ENCODE measurements at places on chromosomes 3 and 15. TPM values are rescaled to one million over a fixed set of nuclear protein-coding genes. Genes with fewer than 3 reads are reported as not detected.
A peak's percentile ranks its signal among the peaks of the same experiment; 100 is the strongest.

GRCh38 chr3:190883973-190884832, 21.7 kb upstream of the GMNC start:
- H3K4me3 ChIP-seq: no peak overlapping the region
- peak; percentile 57 for DNase-seq
- H3K27ac ChIP-seq: no peak overlapping the region
- peaks cover 4% of the 10 kb centered on the region for H3K27me3 ChIP-seq
- no peaks in the 10 kb centered on the region for H3K4me1 ChIP-seq

GRCh38 chr3:72042397-72043203, 257.7 kb upstream of the PROK2 start:
- H3K27ac ChIP-seq: no peak overlapping the region
- no peaks in the 10 kb centered on the region for H3K36me3 ChIP-seq
- H3K27me3 ChIP-seq: no peaks in the 10 kb centered on the region
- DNase-seq: no peak
- no peaks in the 10 kb centered on the region for H3K4me1 ChIP-seq

DNA sequence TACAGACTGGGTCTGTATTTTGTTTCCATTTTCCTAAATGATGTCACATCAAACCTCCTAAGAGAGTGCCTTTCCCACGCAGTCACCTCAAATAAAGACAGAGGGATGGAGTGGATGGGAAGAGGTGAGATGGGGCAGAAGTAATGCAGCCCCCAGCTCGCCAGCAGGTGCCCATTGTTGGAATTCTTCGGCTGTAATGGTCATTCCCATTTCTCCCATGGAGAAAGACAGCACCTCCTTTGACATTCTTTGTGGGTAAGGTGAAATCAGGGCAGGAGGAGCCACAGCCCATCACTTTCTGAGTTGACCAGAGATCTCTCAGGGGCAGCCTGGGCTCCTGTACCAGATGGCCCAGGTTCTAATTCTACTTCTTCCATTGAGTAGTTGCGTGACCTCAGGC, 84.4 kb upstream of the NR2F2 start:
- H3K4me3 ChIP-seq: no peak overlapping the region
- no peaks in the 10 kb centered on the region for H3K27me3 ChIP-seq
- DNase-seq: no peak

DNA sequence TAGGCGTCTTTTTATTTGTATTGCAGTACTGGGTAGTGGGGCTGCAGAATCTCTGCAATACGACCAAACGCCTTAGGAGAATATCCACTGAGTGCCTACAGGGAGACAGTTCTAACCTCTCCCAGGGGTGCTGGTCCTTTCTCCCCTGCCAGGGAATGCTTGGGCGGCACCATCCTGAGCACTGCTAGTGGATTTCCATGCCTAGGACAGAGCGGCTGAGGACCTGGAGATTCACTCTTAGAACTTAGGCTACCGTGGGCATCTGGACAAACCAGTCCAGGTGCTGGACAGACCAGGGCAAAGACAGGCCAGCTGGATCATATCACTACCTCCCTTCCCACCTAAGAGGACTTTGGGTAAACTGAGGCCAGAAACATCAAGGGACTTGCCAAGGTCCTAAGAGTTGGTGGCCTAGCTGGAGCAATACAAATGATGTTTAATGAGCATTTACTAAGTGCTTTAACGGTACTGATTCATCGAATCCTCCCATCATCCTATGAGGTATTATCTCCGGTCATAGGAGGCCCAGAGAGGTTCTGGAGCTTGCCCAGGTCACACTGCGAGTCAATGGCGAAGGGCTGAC, 902 bp downstream of the TMEM44 start:
- no peak overlapping the region for H3K27ac ChIP-seq
- no peaks in the 10 kb centered on the region for H3K4me1 ChIP-seq
- peak; percentile 45 for DNase-seq
- H3K36me3 ChIP-seq: no peaks in the 10 kb centered on the region

DNA sequence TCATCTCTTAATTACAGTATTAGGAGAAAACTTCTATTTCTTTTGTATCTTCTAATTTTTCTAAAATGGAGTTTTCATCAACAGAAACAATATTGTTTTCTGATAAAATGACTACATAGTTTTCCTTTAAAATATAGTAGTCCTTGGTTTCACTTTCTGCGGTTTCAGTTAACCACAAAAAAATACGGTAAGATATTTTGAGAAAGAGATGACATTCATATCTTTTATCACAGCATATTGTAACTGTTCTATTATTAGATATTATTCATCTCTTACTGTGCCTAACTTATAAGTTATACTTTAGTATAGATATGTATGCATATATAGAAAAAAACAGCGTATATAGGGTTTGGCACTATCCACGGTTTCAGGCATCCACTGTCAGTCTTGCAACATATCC, 2.3 kb downstream of the B4GALT4 start:
- no peak for DNase-seq
- no peaks in the 10 kb centered on the region for H3K36me3 ChIP-seq
- H3K27me3 ChIP-seq: no peaks in the 10 kb centered on the region
- no peak overlapping the region for H3K4me3 ChIP-seq
- peaks cover 2% of the 10 kb centered on the region for H3K4me1 ChIP-seq
- H3K27ac ChIP-seq: no peak overlapping the region

DNA sequence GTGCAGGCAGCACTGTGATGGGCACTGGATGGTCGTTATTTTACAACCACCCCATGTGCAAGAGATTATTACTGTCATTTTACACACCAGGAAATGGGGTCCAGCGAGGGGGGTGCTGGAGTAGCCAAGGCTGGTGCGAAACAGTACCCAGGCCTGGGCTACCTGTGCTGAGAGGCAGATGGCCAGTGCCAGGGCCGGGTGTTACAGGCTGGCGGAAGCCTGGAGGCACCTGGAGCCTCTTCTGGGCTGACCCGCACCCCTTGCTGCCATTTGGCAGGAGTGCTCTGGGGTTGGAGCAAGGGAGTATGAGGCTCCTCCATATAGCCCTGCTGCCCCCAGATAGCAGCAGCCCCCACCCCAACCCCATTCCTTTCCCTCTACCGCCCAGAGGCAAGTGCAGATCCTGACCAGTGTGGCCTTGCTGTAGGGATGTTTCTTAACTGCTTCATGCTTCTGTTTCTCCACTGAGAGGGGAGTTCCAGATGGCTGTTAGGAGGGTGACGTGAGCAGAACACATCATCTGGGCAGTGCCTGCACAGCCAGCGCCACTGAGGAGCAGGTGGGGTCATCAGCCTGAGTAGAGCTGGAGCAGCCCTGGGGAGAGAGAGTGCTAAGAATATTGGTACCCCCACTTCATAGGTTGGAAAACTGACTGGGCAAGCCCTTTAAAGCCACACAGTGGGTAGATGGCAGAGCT, 15.3 kb downstream of the SNX33 start:
- DNase-seq: no peak
- no peak overlapping the region for H3K4me3 ChIP-seq
- no peaks in the 10 kb centered on the region for H3K27me3 ChIP-seq
- no peak overlapping the region for H3K27ac ChIP-seq
- no peaks in the 10 kb centered on the region for H3K36me3 ChIP-seq

DNA sequence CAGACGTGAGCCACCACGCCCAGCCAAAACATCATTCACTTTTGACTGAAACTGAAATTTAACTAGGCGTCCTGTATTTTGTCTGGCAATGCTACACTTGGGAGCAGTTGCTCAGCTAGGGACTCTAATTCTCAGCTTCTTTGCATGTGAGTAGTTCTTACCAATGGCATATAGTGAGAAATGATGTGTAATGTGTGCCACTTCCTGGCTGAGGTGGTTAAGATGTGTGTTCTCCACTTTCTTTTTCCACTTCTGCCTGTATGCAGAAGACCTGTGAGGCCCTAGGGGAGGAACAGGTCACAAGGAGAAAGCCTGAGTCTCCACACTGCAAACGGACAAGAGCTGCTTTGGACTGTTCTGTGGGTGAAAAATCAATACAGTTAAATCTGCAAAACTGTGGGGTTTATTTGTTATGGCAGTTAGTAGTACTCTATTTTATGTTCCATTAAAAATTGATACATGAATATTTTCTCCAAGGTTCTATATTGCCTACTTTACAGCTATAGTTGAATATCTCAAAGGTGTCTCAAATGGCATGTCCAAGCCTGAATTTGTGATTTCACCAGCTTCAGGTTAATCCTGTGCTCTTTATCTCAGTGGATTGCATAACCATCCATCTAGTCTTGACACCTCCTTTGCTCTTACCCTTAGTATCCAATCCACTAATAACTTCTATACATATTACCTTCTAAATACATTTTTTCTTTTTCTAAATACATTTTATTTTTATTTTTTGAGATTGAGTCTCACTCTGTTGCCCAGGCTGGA, 59.3 kb downstream of the NR1D2 start:
- no peak overlapping the region for H3K27ac ChIP-seq
- H3K4me3 ChIP-seq: no peak overlapping the region
- no peaks in the 10 kb centered on the region for H3K36me3 ChIP-seq
- H3K27me3 ChIP-seq: no peaks in the 10 kb centered on the region
- no peaks in the 10 kb centered on the region for H3K4me1 ChIP-seq
- no peak for DNase-seq

DNA sequence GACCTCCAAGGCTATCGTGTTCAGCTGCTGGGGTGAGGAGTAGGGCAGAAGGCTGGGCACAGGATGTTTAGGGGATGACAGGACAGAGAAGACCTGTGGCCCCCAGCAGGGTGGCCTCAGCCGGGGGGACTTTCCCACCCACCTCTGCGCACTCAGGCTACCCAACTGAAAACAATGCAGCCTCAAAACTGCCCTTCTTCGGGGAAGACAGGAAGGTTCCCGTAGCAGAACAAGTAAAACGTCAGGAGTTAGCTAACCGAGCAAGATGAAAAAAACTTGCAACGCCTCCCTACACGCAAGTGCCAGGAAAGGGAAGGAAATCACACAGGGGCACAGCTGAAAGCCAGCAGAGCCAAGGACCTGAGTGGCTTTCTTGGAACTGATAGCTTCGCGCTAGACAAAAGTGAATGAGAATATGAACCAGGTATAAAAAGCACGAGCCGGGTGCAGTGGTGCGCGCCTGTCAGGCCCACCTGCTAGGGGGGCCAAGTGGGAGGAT, 38.4 kb upstream of the FURIN start:
- H3K36me3 ChIP-seq: no peaks in the 10 kb centered on the region
- no peaks in the 10 kb centered on the region for H3K4me1 ChIP-seq
- no peaks in the 10 kb centered on the region for H3K27me3 ChIP-seq
- DNase-seq: peak; percentile 28

DNA sequence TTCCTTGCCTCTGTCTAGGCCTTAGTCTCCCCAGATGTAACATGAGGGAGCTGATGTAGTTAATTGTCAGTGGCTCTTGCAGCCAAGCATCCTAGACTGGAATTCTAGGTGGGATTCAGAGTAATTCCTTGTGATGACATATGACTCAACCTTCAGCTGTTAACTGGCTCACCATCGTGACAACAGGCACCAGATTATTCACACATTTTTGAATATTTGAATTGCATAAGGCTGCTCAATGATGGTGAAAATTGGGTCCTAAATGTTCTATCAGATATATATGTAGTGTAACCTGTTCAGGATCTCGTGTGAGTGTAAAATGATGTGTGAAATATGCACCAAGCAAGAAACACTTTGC, 405.1 kb downstream of the LPP start:
- no peak for DNase-seq
- peaks cover 35% of the 10 kb centered on the region for H3K4me1 ChIP-seq
- no peaks in the 10 kb centered on the region for H3K27me3 ChIP-seq

GRCh38 chr3:42190701-42191442, 75.1 kb downstream of the CCK start:
- no peak overlapping the region for H3K4me3 ChIP-seq
- no peaks in the 10 kb centered on the region for H3K36me3 ChIP-seq
- DNase-seq: peak; percentile 89
- no peaks in the 10 kb centered on the region for H3K4me1 ChIP-seq

FGF7 gene
- polyA plus RNA-seq: 4.2 TPM

SHF gene
- 19.2 TPM for polyA plus RNA-seq

MESP1 gene
- polyA plus RNA-seq: 4.3 TPM

MAP1A gene
- polyA plus RNA-seq: 14.6 TPM

ADPRH gene
- polyA plus RNA-seq: 3.5 TPM

SPTSSB gene
- 0.13 TPM for polyA plus RNA-seq

All from adrenal gland (tissue), 19 donors.